ENCODE measurements at places on chromosomes 5 and 9.

- DNase-seq = peak; percentile 75
These were observed 40.8 kb downstream of the SHC3 start for GRCh38 chr9:89137542-89138462.

GRCh38 chr5:101103874-101104273 lies 200.8 kb upstream of the ST8SIA4 start:
- no peak for DNase-seq

DNA sequence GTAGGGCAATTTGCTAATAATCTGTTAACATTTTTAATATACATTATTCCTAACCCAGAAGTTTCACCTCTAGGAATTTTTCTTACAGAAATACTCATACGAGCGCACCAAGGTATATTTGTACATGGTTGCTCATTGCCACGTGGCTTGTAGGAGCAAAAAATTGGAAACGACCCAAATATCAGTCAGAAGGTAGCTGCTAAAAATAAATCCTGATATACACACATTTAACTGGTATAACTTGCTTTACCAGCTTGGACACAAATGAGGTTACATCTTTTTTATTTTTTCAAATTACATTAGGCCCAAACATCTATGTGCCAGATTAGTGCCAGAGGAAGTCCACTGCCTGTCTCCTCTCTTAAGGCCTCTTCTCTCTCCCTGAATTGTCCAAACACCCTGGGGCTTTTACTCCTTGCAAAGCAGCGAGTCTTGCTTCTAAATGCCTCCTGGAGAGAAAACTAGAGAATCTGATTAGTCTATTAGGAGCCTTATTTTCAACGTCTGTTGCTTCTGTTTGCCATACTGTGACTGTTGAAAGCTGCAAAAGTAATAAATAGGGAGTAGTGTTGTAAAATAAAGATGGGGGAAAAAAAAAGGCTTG lies 92.0 kb upstream of the SSBP2 start:
- DNase-seq = no peak

GRCh38 chr5:149125386-149125891 lies 15.9 kb upstream of the ABLIM3 start:
- no peak for DNase-seq

DNA sequence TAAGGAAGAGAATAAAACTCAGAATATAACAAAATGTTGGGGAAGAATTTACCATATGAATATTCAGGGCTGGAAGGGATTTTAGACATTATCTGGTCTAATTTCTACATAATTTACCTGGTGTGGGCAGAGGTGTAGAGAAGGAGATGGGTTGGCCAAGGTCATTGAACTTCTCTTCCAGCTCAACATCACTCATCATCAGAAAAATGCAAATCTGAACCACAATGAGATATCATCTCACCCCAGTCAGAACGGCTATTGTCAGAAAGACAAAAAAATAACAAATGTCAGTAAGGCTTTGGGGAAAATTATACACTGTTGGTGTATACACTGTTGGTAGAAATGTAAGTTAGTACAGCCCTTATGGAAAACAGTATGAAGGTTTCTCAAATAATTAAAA lies 121.7 kb downstream of the PTTG1 start:
- no peak for DNase-seq

DNA sequence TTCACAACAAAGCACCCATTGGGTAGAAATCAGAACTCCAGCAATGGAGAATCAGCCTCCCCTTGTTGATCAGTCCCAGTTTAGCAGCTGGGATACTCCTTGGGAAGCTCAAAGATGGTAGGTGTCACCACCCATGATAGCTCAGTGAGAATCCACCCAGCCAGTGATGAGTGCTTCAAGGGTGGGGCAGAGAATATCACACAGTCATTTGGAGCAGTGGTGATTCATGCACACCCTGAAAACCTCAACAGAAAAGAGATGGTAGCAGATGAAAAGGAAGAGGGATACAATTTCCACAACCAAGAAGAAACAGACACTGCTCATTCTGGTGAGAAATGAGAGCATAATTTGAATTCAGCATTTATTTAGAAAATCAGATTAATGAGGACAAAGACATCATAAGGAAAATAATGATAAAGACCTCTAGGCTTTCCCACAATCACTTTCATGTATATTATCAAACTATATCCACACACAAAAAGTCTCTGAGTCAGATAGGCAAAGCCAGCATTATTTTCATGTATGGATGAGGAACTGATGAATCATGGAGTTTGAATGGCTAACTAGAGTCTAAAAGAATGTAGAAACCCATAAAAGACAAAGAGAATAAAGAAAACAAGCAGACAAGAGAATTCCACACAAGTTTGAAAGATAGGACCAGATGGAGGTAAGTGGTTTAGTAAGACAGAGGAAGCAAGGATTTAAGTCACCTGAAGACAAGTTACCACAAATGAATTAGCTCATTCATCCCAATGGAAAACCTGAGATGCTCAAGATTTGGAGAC lies 82.9 kb downstream of the FEM1C start:
- DNase-seq = peak; percentile 34

DNA sequence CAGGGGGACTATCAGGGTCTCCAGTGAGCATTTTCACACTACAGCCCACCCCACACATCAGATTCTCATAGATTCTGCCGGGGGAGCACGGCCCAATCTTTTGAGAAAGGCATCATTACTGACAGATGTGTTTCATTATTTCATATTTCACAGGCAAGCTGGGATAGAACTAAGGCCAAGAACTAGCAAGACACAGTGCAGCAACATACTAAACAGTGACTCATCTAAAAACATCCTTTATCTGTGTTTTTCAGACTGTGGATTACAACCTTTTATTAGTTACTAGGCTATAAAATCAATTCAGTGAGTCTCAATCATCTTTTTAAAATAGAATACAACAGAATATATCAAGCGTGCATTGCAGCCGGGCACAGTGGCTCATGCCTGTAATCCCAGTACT lies 59.8 kb downstream of the CPLANE1 start:
- no peak for DNase-seq

GRCh38 chr5:92599217-92599810 lies 981.7 kb downstream of the NR2F1-AS1 start:
- DNase-seq = no peak

- DNase-seq = no peak
These were observed 489.1 kb downstream of the CSNK1G3 start for GRCh38 chr5:124001036-124001615.

DNA sequence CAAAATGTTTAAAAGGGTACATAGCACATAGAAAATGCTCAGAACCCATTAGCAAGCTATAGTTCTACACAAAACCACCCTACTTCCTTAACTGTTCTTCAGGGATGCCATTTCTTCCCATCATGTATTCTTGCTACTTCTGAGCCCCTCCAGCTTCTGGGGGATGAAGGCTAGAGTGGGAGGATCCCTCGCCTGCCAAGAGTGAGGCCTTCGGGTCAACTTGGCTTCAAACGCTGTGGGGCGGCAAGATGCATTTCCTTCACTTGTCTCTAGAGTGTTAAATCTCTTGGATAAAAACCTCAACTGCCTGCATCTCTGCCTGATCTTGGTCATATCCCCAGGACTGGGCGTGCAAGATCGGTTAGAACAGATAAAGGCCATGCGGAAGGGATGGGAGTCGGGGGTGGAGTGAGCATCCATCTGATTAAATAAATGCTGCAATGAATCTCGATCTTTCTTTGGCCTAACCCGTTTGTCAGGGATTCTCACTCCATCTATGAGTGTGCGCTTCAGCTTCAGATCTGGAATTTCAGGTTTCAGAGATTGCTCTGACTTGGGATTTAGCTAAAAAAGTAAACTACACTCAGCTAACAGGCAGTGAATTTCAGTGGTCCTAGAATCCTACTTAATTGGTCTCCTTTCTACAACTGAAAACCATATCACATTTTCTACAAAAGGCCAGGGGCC lies 118.0 kb upstream of the PANK3 start:
- no peak for DNase-seq

DNA sequence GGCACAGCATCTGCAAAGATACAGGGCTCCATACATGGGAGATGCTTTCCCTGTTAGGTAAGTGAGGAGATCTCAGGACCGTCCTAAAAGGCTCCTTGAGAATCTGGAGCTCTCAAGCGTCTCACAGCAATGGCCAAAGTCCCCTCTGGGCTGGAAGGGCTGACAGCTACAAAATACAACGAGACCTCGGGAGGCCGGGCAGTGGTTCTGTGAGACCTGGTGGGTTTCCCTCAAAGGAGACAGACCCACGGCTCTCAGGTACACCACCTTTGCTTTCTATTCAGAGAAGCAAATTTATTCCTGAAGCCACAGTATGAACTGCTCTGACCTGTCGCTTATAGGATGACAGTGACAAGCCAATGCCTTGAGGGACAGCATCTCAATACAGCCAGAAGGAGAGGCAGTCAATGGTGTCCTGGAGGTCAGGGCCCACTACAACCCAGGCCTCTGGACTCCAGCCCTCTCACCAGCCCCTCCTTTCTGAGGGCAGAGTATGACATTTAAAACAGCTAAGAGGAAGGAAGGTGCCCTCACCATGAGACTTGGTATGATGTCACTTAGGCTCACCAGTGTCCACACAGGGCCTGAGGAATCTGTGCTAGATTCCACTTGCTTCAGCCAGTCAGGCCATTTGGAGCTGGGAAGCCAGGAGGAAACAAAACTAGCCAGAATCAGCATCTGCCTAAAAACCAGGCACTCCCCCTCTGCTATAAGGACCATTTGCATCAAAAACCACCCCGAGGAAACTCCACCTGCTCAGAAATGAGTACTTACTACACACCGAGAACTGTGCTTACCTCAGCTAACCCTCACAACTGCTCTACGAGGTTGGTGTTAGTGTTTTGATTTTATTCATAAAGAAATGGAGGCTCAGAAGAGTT lies 86.5 kb upstream of the FSTL4 start:
- DNase-seq = no peak

DNA sequence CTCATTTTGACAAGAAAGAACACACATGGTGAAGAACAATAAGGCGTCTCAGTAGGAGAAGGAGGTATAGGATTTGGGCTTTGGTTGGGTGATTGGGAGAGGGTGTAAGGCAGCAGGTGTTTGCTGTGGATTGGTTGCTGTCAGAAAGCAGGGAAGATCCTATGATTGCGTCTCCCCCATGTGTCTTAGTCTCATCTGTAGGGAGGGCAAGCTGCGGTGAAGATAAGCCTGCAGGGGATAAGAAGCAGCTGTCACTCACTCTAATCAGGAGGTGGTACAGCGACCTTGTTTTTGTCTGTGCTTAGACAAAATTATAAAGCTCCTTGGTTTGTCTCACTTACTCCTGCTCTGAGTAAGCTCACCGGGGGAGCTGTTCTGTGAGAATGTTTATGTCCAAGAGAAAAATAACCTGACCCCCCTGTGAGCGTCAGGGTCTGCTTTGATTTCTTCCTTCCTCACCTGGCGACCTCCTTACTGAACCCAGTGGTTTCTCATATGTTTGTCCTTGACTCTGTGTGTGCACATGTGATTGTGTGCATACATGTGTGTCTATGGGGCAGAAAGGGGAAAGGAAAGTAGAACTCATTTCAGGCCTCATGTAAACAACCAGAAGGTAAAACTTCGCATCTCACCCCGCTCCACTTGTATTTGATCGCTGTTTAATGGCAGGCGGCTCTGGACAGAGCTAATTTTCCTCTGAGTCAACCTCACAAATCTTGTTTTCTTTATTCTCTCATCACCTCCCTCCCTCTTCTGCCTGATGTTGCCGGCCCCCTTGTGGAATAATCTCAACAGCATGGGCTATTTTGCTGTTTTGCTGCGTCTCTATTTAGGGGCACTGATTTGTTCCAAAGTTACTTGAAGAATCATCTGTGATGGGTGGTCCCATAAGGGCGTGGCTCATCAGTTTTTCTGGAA lies 105.6 kb downstream of the TENT4A start:
- DNase-seq = no peak

DNA sequence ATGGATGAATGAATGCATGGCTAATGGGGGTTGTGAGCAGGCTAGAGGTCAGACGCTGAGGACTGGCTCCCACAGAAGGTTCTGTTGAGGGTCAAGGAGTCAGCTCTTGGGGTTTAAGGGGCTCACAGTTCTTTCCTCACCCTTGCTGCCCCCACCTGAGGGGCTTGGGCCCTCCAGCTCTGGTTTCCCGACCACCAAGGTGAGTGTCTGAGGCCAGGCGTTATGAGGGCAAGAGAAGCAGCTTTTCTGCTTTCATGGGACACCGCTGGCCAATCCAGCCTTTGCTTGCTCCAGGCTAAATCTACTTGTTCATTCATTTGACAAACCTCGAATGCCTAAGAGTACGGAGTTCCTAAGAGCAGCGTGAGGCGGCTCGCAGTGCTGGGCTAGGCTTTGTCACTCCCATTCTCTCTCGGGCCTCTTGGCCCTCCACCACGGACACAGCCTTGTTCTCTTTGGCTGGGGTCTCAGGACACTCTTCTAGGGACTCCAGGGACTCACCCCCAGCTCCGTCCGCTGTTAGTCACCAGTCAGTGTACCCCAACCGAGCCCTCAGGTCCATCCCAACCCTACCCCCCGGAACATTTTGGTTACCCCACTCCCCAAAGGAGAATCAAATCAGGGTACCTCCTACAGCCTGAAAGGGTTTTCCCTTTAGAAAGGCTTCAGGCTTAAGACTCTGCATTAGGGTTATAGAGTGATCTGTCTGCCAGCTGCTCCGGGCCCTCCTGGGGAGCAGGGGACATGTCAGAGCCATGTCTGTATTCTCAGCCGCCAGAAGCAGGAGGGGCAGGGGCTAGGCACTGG lies 210.1 kb upstream of the MVB12B start:
- DNase-seq = no peak

DNA sequence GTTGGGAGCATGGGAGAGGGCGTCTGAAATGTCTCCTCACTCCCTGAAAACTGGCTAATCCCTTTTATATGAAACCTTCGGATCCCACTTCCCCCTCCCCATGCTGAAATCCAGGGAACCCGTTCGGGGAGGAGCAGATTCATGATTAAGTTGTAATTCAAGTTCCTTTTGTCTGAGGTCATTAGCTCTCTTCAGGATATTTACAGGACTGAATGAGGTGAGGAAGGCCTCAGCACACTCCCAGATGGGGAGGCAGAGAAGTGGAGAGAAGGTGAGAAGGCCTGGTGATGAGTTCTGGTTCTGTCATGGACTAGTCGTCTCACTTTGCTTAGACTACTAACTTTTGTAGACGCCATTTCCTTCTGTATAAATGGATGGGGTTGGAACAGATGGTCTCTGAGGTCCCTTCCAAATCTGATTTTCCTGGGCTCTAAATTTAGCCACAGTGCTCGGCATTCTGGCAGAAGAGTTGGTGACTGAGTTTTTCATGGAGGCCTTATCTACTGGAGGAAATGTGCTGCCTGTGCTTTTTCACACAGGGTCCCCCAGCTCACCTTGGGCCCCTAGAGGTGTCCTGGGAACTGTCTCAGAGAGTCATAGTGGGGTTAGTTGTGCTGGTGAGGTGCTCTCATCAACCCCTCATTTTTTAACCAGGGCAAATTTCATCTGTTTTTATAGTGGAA lies 62.3 kb downstream of the PRDM6 start:
- no peak for DNase-seq

- no peak for DNase-seq
These were observed 25.6 kb downstream of the ISOC1 start for GRCh38 chr5:129120158-129120581.
